Hematopoietic multipotent progenitor cell treated with erythropoietin and hydrocortisone succinate and interleukin-3 and kit ligand, for 15 days (in vitro differentiated cells): ENCODE measurements at places on chromosomes 2 and 18.

- no peak for DNase-seq
Observed at GRCh38 chr2:27096748-27097297, 10.3 kb downstream of the KHK start.

DNA sequence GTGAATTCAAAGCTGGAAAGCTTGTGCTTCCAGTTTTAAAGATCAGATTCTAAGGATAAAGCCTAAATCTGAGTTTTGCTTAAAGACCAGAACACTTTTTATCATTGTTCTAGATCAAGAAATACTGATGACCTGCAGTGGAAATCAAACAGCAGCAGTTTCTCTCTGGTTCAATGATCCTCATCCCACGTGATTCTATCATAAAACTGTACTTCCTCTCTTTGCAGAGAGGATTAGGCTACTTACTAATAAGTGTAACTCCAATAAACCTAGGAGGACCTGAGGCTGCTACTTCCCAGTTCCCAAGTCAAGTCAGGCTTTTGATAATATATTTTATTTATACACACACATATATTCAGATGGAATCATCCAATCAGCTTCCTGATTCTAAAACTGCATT, 81.9 kb downstream of the TCF4 start:
- no peak for DNase-seq

DNA sequence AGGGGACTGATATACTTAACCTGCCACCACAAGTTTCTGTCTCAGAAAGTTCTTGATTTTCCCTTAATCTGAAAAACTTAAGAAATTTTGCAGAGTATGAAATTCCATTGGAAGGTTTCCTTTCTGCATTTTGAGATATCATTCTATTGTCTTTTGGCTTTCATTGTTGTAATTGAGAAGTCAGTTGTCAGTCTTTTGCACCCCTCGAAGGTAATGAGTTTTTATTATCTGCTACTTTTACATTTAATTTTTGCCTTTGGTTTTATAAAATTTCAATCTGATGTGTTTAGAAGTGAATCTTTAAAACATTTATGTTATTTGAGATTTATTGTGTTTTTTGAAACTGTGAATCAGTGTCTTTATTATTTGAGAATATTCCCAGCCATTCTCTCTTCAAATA, 4.8 kb upstream of the IL36A start:
- no peak for DNase-seq

GRCh38 chr2:39511605-39512433, 74.7 kb upstream of the MAP4K3 start:
- DNase-seq: no peak

- DNase-seq: no peak
Observed at GRCh38 chr2:6945821-6946220, 28.6 kb downstream of the RNF144A start.

DNA sequence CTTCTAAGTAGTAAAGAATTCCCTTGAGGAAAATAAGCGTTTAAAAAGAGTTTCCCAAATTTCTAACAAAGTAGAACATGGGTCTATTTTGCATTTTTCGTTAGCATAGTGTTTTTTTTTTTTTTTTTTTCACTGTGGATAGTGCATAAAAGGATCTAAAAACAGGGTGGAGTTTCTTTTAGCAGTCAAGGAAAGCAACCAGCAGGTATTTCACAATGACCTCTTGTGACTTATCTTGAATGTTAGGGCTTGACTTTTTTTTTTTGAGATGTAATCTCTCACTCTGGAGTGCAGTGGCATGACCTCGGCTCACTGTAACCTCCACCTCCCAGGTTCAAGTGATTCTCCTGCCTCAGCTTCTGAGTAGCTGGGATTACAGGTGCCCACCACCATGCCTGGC, 14.9 kb upstream of the DGKD start:
- DNase-seq: no peak

- DNase-seq: no peak
Observed at GRCh38 chr2:114261366-114261765, 181.1 kb upstream of the DPP10 start.

DNA sequence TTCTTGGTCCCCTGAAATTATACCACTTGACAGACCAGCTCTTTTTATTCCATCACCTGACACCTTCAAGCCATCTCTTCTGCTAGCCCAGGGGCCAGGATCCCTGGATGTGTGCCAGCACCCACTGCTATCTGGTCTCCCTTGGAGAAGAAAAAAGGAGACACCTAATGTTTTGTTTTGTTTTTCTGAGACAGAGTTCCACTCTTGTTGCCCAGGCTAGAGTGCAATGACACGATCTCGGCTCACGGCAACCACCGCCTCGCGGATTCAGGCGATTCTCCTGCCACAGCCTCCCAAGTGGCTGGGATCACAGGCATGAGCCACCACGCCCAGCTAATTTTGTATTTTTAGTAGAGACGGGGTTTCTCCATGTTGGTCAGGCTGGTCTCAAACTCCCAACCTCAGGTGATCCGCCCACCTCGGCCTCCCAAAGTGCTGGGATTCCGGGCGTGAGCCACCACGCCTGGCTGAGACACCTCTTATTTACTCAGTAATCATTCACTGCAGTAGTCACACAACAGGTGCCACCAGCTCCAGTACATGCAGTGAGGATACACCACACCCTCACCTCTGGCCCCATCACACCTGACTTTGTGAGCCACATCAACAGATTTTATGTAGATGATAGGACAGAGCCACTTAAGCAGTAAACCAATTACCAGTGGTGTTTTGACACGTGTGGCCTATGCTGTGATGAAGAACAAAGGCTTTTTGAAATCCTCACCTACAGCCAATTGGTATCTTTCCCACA, 42.8 kb upstream of the PCBP1 start:
- DNase-seq: no peak

- DNase-seq: no peak
Observed at GRCh38 chr2:126496493-126496892, 159.5 kb upstream of the GYPC start.

DNA sequence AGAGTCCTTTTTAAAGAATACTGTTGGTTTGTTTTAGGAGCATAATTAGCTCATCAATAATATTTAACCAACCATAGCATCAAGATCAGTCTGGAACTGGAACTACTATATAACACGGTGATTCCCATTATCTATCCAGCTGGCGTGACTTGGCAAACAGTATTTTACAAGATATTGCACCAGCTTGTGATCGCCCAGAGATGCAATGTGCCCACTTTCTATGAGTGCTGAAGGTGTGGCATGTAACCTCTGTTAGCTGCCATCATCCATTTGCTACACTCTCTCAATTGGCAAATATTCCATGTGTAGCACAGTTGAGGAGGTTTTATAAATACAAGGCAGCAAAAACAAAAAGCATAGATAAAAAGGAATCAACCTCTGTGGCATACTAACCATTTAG, 64.9 kb downstream of the FIGN start:
- DNase-seq: no peak

DNA sequence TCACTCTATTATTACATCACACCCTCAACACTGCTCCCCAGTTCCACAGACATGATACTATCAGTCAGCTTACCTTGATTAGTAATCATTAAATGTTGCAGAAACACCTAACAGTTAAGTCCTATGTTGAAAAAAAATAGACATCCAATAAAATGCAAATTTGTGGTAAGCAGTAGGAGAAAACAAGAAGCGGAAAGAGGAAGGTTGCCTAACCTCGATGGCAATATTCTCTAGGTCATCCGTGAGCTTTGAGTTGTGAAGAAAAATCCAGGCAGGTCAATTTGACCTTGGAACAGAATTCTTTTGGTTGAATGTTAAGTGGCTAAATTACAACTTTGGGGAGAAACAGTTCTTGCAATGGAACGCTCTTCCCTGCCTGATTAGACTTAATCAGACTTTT, 264.4 kb downstream of the AFF3 start:
- DNase-seq: no peak

DNA sequence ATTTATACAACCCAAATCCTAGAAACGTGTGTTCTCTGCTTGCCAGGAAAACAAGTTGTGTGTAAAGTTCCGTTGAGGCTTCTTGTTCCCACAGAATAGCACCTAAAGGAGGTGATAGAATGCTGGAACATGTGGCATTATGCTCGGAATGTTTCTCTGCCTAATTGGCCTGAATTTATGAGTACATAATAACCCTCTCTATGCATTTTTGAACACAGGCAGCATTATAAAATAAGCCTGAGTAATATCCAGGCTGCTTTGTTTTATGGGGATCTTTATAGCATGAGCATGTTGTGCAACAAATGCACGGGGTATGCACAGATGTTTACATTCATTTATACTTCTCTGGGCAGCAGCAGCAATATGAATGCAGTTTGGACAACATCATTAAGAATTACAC, 385.7 kb downstream of the MBD2 start:
- no peak for DNase-seq

DNA sequence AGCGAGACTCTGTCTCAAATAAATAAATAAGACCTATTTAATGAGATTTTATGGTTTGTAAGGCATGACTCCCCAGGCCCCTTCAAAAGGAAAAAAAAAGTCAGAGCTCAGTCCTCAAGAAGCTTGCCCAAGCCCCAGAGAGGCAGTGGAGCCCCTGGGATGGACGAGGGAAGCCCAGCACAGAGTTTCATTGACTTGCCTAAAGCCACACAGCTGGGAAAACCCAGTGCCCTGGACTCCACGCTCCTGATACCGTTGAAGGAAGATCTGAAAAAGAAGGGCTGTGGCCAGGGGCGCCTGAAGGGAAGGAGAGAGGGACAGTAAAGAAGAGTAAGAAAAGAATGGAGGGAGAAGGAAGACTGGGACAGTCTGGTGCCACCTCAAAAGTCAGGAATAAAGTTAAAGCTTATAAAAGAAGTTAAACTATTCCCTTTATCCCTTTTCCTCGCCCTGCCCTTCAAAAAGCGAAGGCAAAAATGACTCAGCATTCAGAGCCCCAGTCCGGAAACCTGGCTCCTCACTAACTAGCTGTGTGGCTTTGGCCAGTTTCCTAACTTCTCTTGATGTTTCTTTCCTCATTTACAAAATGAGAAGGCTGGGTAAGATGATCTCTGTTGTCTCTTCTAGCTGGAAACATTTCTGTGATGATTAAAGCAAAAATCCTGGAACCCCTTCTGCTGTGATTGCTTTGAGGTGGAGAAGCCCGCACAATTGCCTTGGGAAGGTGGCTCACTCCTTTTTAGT, 46.7 kb downstream of the LYPD1 start:
- DNase-seq: no peak

- no peak for DNase-seq
Observed at GRCh38 chr2:137775529-137775928, 188.7 kb upstream of the HNMT start.

DNA sequence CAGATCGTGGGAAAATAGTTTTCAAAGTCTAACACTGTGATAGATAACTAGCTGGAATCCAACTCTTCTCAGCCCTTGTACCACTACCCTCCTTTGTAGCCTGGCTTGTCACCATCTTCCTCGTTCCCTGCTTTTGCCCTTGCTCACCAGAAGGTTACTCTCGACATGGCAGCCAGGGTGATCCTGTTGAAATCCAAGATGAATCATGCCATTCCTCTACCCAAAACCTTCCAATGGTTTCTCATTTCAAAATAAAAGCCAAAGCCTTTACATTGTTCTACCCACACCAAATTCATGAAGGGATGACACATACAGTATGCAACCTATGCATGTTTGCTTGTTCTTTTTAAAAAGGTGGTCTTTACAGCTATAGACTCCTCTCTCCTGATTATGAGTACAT, 45.7 kb downstream of the STAT4 start:
- no peak for DNase-seq

DNA sequence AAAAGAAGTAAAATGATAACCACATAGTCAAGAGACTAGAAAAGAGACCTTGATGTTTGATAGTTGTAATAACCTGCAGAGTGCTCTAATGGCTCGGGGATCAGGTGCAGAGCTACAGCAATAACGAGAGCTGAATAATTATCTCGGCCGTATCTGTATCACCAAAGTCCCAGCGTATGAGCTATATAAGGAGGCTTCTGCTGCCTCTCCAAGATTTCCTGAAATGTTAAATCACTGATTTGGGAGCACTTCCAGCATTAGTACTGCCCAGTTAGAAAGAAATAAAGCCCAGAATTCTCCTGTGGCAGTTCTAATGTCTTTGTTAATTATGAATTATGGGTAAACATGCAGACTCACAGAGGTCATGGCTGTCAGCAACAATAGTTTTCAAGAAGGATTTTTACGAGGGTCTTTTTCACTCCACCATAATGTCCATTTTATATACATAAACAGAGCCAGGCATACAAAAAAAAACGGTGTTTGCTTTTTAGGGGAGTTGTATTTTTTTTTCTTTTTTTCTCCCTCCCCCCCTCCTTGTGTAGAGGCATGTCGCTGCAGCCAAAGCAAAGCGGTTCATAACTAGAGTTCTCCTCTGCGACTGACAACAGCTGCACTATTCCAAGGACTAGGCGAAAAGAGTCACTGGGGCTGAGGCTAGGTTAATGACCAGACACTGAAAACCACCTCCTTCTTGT, 168.3 kb upstream of the VRK2 start:
- DNase-seq: no peak

GRCh38 chr18:60145776-60146175, 226.8 kb downstream of the MC4R start:
- DNase-seq: no peak

DNA sequence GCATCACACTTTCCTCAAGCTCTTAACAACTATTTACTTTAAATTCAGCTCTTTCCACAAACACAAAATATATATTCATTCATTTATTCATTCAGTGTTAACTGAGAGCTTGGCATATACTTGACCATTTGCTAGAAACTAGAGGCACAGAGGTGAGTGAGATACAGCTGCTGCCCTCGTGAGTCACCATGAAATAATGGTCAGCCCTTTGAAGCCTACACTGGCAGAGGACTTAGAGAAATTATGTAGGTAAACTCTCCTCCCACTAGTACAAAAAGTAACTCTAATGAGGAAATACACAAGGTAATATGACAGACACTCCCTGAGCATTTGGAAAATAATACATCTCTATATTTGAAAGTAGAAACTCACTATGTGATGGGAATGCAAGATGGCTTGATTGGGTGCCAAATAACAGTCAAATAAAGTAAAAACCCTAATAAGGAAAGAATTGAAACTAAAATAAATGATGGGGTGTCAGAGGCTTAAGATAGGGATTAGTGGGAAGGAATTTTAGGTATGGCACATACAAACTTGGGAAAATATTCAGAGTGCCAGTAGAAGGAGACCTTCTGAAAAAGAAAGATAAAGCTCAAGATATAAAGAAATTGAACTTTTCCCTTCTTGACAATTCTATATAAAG, 61.1 kb downstream of the ANTXR1 start:
- DNase-seq: no peak

DNA sequence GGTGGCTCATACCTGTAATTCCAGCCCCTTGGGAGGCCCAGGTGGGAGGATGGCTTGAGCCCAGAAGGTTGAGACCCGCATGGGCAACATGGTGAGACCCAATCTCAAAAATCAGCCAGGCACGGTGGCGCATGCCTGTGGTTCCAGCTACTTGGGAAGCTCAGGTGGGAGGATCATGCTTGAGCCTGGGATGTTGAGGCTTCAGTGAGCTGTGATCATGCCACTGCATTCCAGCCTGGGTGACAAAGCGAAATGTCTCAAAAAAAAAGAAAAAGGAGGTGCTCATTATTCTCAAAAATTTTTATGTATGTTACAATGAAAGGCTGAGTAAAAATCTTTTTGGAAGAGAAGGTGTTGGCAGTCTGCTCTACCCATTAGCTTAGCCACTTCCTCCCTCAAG, 106.8 kb downstream of the TSN start:
- DNase-seq: no peak

- no peak for DNase-seq
Observed at GRCh38 chr2:241033994-241034393, 35.6 kb downstream of the SNED1 start.

GRCh38 chr2:100106460-100106859, 35.9 kb downstream of the AFF3 start:
- DNase-seq: no peak
